Glutamatergic neuron (in vitro differentiated cells): ENCODE measurements at places on chromosomes 2 and 18. TPM values are rescaled to one million over a fixed set of nuclear protein-coding genes. Genes with fewer than 3 reads are reported as not detected.

Gene LONRF2
- 1.3 TPM for total RNA-seq

Gene SPDYA
- total RNA-seq: 0.81 TPM

DNA sequence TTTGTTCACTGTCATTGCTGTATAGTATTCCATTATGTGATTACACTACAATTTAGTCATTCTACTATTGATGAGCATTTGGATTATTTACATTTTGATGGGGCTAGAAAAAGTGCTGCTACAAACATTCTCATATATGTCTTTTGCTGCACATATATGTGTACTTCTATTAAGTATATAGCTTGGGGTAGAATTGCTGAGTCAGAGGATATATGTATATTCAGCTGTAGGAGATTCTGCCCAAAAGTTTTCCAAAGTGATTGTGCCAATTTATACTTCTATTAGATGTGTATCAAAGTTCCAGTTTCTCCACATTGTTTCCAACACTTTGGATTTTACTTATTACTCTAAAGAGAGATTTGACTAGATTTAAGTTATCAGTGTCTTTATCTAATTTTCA lies 101.7 kb upstream of the UGP2 start:
- no peak for DNase-seq

DNA sequence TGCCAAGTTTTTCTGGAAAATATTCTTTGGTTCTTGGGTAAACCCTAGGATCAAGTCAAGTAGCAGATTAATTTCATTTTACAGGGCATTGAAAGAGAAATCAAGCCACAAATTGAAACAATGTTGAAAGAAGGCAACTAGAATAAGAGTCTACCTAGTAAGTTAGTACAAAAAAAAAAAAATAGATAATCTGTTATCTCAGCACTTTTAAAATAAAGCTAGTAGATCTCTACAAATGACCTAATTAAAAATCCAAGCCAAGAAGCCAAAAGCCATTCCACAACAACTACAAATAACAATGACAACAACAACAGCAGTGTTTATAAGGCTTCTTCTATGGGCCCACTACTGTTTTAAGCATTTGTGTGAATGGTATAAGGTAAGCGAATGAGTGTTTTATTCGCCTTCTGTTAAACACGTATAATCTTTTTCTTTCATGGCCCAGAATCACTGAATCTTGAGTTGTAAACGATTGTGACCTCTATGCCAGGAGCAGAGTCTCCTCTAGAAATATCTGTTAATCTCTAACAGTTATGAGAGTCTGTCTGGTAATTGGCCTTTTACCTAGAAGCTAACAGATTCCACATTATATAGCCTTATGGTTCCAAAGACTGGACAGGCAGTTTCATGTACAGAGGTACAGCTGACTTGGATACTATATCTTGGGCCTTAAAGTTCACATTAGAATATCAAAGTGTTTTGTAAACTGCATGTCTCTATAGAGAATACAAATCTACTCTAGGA lies 28.6 kb upstream of the CUL3 start:
- no peak for DNase-seq

DNA sequence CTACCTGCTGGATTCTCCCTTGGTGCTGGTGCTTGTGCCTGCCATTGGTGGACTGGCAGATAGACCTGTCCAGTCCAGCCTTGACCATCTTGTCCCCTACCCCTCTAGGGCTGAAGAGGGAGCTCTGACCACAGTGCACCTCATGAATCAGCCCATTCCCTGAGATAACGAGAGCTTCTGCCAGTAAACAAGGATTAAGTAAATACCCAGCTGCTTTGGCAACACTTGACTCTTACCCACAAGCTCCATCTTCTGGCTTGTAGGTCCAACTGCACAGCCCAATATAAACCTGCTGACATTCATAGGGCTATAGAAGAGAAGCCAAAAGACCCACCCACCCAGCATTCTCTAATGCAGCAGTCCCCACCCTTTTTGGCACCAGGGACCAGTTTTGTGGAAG lies 186.4 kb downstream of the PIK3C3 start:
- DNase-seq: no peak

- no peak for DNase-seq
Observed at GRCh38 chr2:127589358-127589757, 53.9 kb downstream of the MYO7B start.

- DNase-seq: no peak
Observed at GRCh38 chr2:181500201-181500600, 43.0 kb downstream of the ITGA4 start.

DNA sequence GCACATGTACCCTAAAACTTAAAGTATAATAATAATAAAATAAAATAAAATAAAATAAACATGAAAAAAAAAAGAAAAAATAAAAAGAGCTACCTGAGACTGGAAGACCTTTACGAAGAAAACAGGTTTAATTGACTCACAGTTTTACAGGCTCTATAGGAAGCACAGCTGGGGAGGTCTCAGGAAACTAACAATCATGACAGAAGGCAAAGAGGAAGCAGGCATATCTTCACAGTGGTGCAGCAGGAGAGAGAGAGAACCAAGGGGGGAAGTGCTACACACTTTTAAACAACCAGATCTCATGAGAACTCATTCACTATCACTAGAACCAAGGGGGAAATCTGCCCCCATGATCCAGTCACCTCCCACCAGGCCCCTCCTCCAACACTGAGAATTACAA lies 379.3 kb upstream of the VWC2L start:
- no peak for DNase-seq

GRCh38 chr18:9868857-9869714 lies 16.7 kb upstream of the TXNDC2 start:
- no peak for DNase-seq
